ENCODE measurements at places on chromosomes 11 and 22.

DNA sequence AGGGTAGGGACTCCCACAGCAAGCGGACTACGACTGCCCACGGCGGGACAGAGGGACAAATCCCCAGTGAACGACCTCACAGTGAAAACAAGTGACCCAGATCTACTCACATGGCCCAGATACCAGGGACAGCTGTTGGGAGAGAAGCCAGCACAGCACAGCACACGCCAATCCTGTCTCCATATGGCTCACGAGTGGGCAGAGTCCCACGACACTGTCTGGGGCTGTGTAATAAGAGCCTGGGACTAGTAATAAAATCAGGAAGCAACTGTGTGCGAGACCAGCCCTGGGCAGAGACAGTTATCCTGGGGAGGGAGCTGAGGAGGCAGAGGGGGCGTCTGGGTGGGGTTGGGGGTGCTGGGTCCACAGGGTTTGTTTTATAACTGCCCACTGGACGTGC lies 385.0 kb downstream of the CTTN start:
- no peak for DNase-seq

- DNase-seq: no peak
Observed at GRCh38 chr11:62427630-62428233, 8.9 kb downstream of the SCGB1A1 start.

GRCh38 chr11:110855191-110855590 lies 143.0 kb upstream of the ARHGAP20 start:
- peak; percentile 24 for DNase-seq

DNA sequence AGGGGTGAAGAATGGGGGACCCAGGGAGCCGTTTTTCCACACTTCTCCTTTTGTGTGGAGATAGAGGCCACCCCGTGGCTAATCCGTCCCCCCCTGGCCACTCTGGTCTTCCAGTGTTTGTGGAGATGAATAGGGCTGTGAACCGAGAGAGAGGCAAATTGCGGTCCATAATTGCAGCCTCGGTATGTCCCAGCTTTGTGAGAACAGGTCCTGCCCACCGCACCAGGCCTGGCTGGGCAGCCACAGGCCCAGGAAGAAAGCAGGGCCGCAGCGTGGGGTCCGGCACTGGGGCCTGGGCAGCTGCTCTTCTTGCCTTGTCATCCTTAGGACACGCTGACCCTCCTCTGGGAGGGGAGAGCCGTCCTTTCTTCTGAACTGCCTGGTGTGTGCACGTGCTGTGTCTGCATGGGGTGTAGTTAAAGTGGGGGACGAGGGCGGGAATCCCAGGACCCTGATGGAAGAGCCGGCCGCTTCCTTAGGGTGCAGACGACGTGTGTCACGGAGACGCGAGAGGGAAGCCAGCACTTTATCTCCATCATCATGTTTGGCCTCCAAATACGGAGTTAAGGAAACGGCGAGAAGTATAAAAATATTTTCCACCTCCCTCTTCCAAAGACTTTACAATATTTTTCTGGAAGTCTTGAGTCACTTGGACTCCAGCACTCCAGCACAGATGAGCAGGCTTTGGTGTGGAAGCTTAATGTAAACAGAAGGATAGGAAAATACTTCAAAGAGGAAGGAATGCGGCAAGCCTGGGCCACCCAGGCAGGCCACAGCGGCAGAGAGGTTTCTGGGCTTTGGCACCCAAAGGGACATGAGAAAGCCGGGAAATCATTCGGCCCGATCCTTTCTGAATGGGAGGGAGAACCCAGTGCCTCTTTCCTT lies 1248.4 kb downstream of the BRD1 start:
- no peak for DNase-seq

- no peak for DNase-seq
Observed at GRCh38 chr22:26576026-26576680, 13.8 kb downstream of the TPST2 start.

DNA sequence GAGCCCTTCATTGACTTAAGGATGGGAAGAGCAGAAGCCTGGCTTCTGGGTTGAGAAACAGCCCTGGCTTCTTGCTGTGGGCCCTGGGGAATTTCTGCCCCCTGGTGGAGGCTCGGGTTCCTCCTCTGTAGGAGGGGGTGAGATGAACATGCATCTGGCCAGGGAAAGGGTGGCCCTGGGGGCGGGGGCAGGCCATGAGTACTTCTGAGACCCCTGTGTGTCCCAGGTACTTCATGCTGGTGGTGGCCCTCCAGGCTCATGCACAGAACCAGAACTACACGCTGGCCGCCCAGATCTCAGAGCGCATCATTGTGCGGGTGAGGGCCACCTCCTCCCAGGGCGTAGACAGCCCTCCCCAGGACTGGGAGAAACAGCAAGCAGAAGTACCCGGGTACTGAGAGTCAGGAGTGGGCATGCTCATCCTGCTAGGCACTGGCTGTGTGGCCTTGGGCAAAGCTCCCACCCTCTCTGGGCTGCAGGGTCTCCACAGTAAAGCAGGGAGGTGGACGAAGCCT lies 15.8 kb downstream of the TMEM258 start:
- no peak for DNase-seq

- DNase-seq: no peak
Observed at GRCh38 chr11:24496736-24497725, at the start of gene LUZP2. Gene LUZP2 (plus strand): TSS chr11:24497053.

- DNase-seq: no peak
Observed at GRCh38 chr11:13000721-13001120, 8.4 kb upstream of the RASSF10 start.

GRCh38 chr11:116082256-116082655 lies 578.0 kb upstream of the CADM1 start:
- no peak for DNase-seq

DNA sequence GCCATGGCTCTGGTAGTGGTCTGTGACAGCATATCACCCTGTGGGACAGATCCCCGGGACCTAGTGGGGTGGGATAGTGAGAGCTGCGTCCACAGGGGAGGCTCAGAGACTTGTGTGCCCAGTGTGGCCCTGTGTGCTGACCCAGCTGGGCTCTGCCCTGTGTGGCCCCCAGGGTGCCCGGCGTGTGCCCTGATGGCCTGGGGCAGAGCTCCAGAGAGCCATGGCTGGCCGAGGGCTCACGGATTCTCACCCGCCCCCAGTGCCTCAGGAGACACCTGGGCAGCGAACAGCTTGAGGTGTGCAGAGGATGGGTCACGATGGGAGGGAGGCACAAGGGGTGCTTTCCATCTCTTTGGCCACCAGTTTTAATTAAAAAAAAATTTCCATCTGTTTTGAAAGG lies 11.8 kb downstream of the LRP5 start:
- no peak for DNase-seq

DNA sequence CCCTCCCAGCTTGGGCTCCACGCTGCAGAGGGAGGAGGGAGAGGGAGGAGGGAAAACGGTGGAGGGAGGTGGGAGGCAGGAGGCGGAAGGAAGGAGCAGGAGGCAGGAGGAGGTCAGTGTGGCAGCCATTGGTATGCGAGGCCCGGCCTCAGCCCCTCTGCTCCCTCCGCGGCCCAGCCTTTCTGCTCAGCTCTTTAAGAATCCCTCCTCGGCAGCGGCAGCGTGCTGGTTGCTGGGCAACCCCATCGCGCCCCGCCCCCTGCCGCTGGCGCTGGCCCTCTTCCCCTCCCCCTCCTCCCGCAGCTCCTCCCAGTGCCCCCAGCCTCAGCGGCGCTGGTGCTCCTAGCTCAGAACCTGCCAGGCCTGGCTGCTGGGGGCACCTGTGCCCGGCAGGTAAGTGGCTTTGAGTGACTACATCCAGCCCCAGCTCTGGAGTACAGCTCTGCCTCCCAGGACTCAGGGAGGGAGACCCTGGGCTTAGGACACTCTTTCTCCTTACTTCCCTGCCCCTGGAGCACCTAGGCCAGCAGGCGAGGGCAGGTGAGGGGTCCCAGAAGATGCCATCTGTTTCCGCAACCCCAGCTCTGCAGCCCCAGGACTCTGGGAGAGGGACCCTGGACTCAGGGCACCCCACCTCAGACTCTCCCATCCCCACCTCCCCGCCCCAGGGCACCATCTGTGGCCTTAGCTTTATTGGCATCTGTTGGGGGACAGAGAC lies 7.2 kb upstream of the FLRT1 start:
- DNase-seq: no peak

- peak; percentile 49 for DNase-seq
Observed at GRCh38 chr11:12281571-12282478, 95.5 kb upstream of the PARVA start.

DNA sequence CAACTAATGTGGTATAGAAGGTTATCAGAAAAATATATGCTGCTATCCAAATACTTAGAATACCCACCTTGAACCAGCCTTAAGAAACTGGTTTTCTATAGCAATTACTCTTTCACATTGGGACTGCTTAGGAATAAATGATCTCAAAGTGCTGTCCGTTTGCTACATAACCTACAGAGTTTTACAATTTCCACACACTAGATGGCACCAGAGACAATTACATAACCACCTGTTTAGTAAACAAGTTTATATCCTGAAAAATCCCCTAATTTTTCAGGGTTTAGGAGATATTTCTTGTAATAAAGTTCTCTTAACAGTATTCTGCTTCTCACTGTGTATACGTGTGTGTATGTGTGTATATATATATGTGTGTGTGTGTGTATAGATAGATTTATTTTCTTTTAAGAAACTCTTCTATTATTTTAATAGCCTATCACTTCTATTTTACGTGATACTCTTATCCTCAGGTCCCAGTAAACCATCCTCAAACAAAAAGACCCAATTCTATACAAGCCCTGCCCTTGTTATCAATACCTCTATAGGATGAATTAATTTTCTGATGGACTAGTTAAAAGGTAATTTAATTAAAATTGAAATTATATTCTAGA lies 6.7 kb upstream of the OR5I1 start:
- no peak for DNase-seq

GRCh38 chr11:105767931-105768330 lies 158.1 kb downstream of the GRIA4 start:
- no peak for DNase-seq

DNA sequence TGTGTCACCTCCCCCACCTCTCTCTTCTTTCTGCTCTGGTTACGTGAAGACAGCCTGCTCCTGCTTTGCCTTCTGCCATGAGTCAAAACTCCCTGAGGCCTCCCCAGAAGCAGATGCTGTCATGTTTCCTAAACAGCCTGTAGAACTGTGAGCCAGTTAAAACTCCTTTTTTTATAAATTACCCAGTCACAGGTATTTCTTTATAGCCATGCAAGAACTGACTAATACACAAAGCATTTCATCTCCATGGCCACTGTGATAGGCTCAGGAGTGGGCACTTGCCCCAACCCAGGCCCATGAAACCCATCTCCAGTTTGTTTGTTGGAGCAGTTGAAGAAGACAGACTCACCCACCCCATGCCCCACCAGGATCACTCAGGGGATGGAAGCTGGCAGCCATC lies 253.3 kb upstream of the ISX start:
- no peak for DNase-seq

- DNase-seq: no peak
Observed at GRCh38 chr11:132531921-132532320, 1000.4 kb downstream of the OPCML start.

- peak; percentile 77 for DNase-seq
Observed at GRCh38 chr11:75142714-75143419, 8.0 kb upstream of the SLCO2B1 start.

DNA sequence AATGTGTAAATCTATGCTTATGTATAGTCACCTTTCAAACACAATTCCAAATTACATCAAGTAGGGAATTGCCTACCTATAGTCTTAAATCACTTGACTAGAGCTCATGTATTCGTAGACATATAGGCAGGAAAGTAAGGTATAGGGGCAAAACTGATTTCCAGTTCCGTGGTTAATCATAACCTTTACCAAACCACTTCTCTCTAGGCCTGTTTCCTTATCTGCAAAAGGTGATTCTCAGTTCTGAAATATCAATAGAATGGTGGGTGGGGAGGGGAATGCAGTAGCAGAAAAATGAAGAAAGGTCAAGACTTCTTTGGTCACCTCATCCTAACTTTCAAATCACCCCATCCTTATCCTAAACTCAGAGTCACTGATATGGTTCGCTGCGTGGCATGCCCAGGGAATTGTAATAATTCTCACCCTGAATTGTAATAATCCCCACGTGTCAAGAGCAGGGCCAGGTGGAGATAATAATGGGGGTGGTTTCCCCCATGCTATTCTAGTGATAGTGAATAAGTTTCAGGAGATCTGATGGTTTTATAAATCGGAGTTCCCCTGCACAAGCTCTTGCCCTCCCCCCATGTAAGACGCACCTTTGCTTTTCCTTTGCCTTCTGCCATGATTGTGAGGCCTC lies 1.9 kb upstream of the ANO5 start:
- no peak for DNase-seq

DNA sequence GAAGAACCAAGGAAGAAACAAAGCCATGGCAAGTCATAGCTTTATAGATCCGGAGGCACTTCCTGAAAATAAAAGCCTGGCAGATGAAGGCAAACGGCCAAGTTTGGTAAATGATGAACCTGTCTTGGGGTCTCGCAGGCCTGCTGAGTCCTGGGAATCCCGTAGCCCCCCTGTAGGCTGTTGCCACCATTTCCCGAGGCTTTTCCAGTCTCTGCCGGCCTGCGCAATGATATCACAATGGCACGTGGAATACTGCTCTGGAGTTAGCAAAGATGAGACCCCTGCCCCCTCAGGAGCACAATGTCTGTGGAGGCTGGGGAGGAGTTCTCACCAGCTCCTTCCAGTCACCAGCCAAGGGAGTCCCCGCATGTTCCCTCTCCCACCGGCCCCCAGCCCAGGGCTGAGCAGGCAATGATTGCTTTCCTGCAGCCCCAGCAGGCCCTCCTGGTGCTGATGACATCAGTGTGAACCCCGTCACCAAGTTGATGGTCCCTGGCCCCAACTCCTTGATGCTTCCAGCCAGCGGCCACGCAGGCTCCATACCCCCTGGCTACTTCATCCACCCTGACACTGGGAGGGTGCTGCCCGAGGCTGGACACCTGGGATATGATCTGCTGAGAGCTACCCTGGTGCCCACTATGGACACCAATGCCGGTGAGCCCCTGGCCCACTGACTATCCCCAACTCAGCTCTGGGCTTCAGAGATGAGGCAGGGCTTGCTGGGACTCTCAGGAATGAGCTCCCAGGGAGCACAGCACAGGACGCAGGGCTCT lies 55.9 kb downstream of the BTG4 start:
- no peak for DNase-seq

GRCh38 chr11:110034806-110035205 lies 58.4 kb upstream of the ZC3H12C start:
- DNase-seq: no peak

- DNase-seq: no peak
Observed at GRCh38 chr11:44728491-44728910, 1.7 kb downstream of the TSPAN18 start.

GRCh38 chr11:8271106-8271886 lies 7.6 kb upstream of the LMO1 start:
- DNase-seq: no peak

Data from AG09309 (cell line).